ENCODE measurements at places on chromosomes 1 and 21.

- DNase-seq, result no peak
Measured at GRCh38 chr1:64934878-64935275, 31.5 kb downstream of the JAK1 start.

DNA sequence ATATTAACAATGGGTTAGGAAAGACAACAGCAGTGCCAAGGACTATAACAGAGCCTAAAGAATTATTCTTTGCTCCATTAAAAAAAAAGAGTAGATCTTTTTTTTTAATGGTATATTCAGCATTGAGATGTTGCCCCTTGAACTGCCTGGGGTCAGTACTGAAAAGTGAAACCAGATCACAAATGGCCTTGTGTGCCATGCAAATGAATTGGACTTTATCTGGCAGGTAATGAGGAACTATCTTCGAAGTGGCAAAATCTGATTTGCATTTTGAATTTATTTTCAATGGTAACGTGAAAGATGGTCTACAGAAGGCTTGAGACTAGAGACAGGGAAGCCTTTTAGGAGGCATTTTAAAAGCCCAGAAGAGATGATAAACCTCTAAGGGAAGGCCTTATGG lies 21.4 kb upstream of the PKN2 start:
- DNase-seq, result no peak

GRCh38 chr1:91065337-91065736 lies 43.5 kb upstream of the ZNF644 start:
- DNase-seq, result no peak

GRCh38 chr1:17799642-17800041 lies 44.5 kb downstream of the ACTL8 start:
- DNase-seq, result no peak

- no peak for DNase-seq
Measured at GRCh38 chr1:207058878-207059867, 6.1 kb downstream of the PFKFB2 start.

DNA sequence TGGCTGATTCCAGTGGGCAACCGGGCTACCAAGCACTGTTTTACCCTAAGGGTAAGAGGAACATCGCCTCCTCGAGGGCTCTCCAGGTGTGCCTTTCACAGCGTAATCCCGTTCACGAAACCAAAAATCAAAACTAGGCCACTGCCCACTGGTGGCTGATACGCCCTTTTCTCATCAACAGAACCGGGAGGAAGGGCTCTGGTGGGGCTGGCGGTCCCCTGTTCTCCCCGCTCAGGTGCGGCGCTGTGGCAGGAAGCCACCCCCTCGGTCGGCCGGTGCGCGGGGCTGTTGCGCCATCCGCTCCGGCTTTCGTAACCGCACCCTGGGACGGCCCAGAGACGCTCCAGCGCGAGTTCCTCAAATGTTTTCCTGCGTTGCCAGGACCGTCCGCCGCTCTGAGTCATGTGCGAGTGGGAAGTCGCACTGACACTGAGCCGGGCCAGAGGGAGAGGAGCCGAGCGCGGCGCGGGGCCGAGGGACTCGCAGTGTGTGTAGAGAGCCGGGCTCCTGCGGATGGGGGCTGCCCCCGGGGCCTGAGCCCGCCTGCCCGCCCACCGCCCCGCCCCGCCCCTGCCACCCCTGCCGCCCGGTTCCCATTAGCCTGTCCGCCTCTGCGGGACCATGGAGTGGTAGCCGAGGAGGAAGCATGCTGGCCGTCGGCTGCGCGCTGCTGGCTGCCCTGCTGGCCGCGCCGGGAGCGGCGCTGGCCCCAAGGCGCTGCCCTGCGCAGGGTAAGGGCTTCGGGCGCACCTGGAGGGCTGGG lies at the start of gene IL6R:
TSS of gene IL6R (plus strand) at position 360 of the 763 bp plus-strand sequence. CDS start at position 647, 287 bp downstream.
- DNase-seq, result peak; percentile 78

DNA sequence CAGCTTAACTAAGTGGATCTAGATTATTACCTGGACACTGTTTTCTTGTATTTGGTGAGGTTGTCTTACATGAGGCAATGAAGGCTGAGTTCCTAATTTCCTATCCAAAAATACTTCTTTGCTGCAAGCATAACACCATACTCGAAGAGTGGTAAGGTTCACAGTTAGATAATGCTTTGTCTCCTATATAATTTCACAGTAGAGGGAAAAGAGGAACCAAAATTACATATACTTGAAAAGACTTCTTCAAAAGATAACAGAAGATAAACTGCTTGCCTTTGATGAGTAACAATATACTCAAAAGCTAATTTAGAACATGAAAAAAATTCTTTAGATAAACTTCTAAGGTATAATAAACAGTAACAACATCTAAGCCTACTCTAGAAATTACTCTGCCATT lies 20.4 kb downstream of the USP33 start:
- no peak for DNase-seq

GRCh38 chr21:38954588-38955004 lies 148.9 kb downstream of the ETS2 start:
- no peak for DNase-seq
